ENCODE measurements at places on chromosomes 13 and 19.

- no peak for DNase-seq
Measured at GRCh38 chr13:59631271-59631670, 532.5 kb downstream of the DIAPH3 start.

DNA sequence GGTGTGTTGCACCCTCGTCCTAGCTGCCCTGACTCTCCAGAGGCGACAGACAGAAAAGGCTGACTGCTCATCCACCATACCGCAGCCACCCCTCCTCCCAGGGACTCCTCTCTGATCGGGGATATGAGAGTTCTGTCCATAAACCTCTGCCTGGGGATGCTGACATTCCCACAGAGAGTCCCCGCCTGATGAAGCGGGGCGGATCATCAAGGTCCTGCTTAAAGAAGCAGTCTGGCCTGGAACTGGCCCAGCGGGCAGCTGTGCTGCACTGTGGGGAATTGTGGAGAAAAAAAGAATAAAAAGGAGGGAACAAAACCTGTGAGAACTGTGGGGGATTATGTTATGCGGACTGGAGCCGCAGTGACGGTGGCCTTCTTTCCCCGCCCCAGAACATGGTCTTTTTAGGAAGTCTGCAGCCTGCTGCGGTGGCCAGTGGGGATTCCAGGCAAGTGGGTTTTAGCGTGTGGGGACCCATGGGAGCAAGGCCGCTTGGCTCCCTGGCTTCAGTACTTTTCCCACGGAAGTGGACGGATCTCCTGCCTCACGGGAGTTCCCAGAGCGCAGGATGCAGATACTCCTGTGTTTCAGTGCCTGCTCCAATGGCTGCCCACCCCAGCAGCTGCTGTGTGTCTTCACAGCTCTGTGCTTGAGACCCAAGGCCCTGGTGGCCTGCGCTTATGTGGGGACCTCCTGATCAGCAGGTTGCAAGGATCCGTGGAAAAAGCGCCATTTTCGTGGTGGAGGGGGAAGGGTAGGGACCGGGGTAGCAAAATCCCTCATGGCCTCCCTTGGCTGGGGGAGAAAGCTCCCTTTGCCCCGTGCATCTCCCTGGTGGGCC, 1456.2 kb upstream of the SLC10A2 start:
- DNase-seq = no peak

DNA sequence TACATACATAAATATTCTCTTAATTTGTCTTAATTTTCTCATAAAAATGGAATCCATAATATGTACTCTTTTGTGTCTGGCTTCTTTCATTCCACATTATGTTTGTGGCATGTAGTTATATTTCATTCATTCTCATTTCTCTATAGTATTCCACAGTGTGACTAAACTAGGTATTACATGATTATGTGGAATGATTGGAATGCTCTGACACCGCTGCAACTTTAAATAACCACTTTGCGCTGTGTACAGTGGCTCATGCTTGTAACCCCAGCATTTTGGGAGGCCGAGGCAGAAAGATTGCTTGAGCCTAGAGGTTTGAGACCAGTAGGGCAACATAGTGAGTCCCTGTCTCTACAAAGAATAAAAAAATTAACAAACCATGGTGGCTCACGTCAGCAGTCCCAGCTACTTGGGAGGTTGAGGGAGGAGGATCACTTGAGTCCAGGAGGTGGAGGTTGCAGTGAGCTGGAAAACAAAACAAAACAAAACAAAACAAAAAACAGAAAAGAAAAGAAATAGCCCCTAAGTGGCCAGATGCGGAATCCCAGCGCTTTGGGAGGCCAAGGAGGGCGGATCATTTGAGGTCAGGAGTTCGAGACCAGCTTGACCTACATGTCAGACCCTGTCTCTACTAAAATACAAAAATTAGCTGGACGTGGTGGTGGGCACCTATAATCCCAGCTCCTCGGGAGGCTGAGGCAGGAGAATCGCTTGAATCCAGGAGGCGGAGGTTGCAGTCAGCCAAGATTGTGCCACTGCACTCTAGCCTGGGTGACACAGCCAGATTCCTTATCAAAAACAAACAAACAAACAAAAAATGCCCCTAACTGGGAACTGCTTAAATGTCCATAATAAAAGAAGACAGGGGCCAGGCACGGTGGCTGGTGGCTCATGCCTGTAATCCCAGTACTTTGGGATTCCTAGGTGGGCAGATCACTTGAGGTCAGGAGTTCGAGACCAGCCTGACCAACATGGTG, 8.0 kb upstream of the SAE1 start:
- DNase-seq = no peak

DNA sequence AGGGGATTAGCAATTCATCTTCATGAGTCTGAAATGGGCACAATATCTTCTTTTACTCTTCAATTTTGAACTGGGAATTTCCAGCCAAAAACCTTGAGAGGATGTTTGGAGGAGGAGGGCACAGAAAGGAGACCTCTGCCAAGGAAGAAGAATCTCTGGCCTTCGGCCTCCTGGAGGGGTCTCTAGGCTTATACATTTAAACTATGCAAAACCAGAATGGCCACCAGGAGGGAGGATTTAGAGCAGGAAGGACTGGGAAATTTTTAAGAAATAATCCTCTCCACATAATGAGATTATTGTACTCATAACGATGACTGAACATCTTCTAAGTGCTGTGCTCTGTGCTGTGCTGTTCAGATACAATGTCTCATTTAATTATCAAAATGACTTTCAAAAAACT, 325.9 kb downstream of the NDFIP2 start:
- no peak for DNase-seq

- DNase-seq = no peak
Measured at GRCh38 chr13:31131470-31131961, 30.2 kb downstream of the HSPH1 start.

GRCh38 chr19:17829855-17830566, 8.7 kb upstream of the INSL3 start:
- no peak for DNase-seq

DNA sequence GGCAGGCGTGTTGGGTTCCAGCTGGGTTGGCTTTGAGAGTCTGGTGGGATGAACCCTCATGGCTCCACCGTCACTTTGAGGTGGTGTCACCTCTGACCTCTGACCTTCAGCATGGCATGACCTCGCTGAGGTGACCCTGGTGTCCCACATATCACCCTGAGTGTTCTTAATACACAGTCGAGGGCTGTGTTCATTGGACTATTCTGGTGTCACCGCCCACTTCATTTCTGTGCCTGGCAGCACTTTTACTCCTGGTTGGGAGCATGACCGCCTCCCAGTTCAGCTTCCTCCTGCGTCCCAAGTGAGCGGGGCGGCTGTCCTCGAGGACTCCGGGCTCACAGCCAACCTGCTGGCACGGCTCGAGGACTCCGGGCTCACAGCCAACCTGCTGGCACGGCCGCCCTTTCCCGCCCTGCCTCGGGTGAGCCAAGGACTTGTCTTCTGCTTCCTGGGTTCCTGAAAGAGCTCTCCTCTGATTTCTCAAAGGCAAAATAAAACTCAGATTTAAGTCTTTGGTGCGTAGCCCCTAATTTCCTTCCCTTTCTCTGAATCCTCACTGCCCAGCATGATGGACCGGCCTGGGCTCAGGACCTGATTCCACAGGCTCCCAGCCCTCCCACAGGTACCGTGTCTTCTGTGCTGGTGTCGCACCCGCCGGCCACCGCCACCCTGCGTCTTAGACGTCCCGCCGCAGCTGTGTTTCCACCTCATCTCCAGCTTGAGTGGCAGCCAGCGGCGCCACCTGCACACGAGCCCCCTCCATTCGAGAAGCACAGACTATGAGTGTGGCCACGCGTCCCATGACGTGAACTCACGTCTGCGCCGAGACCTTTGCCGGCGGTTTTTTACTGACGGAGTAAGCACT, 10.4 kb downstream of the ATP4B start:
- no peak for DNase-seq

DNA sequence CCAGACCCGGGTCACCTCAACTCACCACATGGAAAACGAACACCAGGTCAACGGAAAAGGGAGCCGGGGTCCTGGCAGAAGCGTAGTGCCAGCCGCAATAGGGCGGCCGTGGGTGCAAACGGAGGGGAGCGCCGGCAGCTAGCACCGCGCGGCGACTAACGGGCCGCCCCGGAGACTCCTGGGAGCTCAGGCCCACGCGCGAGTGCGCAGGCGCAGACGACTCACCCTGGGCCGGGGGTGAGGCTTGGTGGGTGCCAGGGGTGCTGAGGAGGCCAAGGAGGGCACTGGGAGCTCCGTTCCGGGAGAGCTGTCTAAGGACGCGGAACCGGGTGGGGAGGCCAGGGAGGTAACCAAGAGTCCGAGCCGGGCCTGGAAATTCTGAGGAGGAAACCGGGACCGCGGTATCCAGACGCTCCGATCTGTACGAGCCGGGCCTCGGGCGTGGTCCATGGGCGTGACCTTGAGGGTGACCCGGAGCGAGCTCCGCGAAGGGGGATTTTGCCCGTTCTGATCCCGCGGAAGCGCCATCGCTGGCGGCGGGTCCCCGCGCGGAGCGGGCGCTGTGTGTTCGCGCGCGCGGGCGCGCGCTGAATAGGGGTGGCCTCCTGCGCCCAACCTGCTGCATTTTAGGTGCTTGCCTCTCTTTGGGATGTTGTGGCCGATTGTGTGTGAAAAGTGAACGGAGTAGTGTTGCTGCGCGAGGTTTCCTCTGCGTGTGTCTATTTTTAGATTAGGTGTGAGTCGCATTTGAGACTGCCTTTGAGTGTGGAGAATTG, at the start of gene ZNF382:
Gene ZNF382 (plus strand): TSS at position 213 of the 776 bp plus-strand sequence. CDS start 4,602 bp downstream, outside the sequence.
- DNase-seq = peak; percentile 77

- DNase-seq = no peak
Measured at GRCh38 chr19:11495481-11495880, 10.2 kb downstream of the ZNF653 start.

Measured in T follicular helper cell (primary cell).